ENCODE measurements at places on chromosomes 4 and X. TPM values are rescaled to one million over a fixed set of nuclear protein-coding genes. Genes with fewer than 3 reads are reported as not detected.

DNA sequence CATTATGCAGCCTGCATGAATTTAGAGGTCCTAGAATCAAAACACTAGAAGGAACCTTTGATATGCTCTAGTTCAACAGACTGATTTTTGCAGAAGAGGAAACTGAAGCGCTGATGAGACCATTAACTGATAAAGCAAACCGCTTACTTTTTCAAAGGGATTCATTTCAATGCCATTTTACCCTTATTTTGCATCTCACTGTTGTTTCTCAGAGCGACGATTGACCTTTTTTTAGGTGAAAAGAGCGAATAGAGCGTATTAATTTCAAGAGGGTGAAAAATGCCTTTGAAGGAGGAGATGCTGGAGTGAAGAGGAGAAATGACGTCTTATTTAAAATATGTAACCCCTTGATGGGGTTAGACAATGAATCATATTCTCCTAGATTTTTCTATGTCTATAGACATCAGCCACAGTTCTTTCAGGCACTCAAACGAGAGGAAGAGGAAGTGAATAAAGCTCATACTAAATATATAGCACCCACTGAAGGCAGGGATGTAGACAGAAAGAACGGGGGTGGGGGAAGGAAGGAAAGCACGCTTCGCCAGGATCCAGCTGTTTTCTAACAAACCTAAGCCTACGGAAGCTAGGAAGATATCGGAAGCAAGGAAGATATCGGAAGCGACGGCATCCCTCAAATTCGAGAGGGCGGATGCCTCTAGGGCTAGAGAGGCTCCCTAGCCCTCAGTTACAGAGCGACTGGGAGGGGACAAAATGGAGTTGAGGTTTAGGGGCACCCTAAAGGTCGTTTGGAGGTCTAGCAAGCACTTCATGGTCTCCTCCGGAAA lies 848 bp downstream of the ACSL4 start:
- no peaks in the 10 kb centered on the region for H3K4me1 ChIP-seq
- no peaks in the 10 kb centered on the region for H3K36me3 ChIP-seq
- peak overlapping the region; percentile 74 for H3K27ac ChIP-seq
- peak overlapping the region; percentile 92 for H3K4me3 ChIP-seq

DNA sequence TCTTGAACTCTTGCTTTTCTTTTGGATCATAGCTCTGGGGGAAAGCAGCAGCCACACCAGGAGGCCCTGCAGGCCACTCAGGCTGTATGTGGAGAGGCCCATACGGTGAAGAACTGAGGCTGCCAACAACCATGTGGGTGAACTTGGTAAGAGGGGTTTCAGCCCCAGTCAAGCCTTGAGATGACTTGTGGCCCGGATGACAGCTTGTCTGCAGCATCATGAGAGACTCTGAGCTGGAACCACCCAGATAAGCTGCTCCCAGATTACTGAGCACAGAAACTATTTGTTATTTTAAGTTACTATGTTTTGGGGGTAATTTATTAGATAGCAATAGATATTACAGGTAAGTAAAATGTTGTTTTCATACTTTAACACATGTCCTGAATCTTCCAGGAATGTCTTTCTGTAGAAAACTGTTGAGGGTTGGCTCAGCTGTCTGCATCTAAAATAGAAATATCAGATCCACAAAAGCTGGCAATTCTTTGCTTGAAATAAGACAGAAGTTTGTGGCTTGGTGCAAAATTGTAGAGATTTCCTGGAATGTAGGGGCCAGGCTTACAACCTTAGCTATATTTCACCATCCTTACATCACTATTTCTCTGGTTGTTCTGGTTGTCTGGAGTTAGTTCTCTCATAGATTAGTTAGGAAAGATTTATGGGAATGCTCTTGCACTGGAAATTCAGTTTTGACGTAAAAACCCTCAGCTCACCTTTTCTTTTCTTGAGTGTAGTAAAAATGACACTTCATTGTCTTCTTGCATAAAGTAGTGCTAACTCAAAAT lies 272.1 kb downstream of the RAPGEF2 start:
- no peaks in the 10 kb centered on the region for H3K4me1 ChIP-seq
- no peak for DNase-seq
- H3K27me3 ChIP-seq, result no peaks in the 10 kb centered on the region
- H3K4me3 ChIP-seq, result no peak overlapping the region

- H3K4me1 ChIP-seq, result no peaks in the 10 kb centered on the region
- no peak overlapping the region for H3K27ac ChIP-seq
- H3K36me3 ChIP-seq, result no peaks in the 10 kb centered on the region
- no peaks in the 10 kb centered on the region for H3K27me3 ChIP-seq
- no peak for DNase-seq
Measured at GRCh38 chr4:13917015-13917414, 289.5 kb upstream of the BOD1L1 start.

The RTL9 gene
- total RNA-seq, result 1.9 TPM

DNA sequence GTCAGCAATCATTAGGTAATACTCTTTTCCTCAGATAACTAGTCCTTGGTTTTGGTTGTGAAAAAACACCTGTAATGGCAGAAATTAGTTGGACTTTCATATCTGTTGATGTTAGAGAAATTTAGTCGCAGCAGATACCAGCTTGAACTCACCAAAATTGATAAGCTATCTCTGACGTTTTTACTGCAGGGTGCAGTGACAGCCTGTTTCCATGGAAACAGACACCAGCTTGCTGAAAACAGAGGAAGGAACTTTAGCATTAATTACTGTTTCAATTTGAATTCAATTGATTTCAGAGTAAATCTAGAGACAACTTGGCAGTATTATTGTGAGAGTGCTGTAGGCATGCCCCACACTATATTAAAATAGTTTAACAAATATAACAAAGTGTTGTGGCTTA lies 246.5 kb downstream of the PPP1R2C start:
- no peaks in the 10 kb centered on the region for H3K4me1 ChIP-seq
- DNase-seq, result no peak
- H3K4me3 ChIP-seq, result no peak overlapping the region
- H3K36me3 ChIP-seq, result no peaks in the 10 kb centered on the region

GRCh38 chr4:39922399-39922798 lies 55.3 kb downstream of the PDS5A start:
- no peak overlapping the region for H3K27ac ChIP-seq
- H3K36me3 ChIP-seq, result peaks cover 44% of the 10 kb centered on the region
- H3K4me1 ChIP-seq, result no peaks in the 10 kb centered on the region
- H3K4me3 ChIP-seq, result no peak overlapping the region
- DNase-seq, result no peak

DNA sequence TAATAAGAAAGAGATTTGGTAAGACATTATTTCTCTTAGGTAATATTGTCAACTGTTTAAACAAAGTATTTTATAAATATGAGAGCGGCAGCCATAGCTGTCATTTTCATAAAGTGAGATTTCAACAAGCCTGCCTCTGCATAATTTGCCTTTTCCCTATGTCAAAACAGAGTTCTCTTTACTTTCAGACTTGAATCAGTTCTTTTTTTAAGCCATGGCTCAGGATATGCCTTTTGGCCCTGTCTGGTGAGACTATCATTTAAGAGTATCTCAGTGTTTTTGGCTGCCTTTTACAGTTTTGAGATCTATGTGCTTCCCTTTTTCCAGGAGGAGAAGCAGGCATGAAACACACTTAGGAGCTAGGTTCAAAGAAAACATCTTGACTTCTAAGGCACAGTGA lies 7.5 kb upstream of the GUCY1A1 start:
- no peak for DNase-seq
- no peaks in the 10 kb centered on the region for H3K36me3 ChIP-seq
- H3K4me1 ChIP-seq, result no peaks in the 10 kb centered on the region
- no peak overlapping the region for H3K27ac ChIP-seq

The ERAS gene
- total RNA-seq, result not detected

DNA sequence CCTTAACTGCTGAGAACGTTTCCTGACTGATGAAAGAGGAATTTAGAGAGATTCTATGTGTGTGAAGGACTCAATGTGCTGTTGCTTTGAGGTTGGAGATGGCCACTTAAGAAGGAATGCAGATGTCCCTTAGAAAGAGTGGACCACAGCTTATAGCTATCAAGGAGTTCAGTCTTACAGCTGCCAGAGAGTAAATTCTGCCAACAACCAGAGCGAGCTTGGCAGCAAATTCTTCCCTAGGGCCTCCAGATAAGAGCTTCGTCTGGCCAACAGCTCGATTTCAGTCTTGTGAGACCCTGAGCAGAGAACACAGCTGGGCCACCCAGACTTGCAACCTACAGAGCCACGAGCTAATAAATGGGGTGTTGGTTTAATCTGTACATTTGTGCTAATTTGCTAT lies 21.8 kb downstream of the MID1 start:
- no peak for DNase-seq
- H3K4me1 ChIP-seq, result peaks cover 2% of the 10 kb centered on the region
- H3K27ac ChIP-seq, result no peak overlapping the region
- no peak overlapping the region for H3K4me3 ChIP-seq

GRCh38 chr4:52076731-52077130 lies 25.6 kb downstream of the SPATA18 start:
- H3K27ac ChIP-seq, result no peak overlapping the region
- no peak for DNase-seq
- H3K4me1 ChIP-seq, result no peaks in the 10 kb centered on the region
- no peak overlapping the region for H3K4me3 ChIP-seq

GRCh38 chrX:37781814-37782213 lies 2.0 kb downstream of the CYBB start:
- H3K4me3 ChIP-seq, result no peak overlapping the region
- no peak overlapping the region for H3K27ac ChIP-seq
- H3K36me3 ChIP-seq, result no peaks in the 10 kb centered on the region
- no peaks in the 10 kb centered on the region for H3K4me1 ChIP-seq
- no peaks in the 10 kb centered on the region for H3K27me3 ChIP-seq

The GPR173 gene
- total RNA-seq, result 1.3 TPM

GRCh38 chr4:2066571-2067445 lies 7.7 kb downstream of the NAT8L start:
- H3K27me3 ChIP-seq, result no peaks in the 10 kb centered on the region
- no peaks in the 10 kb centered on the region for H3K36me3 ChIP-seq
- H3K4me3 ChIP-seq, result no peak overlapping the region

The SERTM2 gene
- 0.04 TPM for total RNA-seq

DNA sequence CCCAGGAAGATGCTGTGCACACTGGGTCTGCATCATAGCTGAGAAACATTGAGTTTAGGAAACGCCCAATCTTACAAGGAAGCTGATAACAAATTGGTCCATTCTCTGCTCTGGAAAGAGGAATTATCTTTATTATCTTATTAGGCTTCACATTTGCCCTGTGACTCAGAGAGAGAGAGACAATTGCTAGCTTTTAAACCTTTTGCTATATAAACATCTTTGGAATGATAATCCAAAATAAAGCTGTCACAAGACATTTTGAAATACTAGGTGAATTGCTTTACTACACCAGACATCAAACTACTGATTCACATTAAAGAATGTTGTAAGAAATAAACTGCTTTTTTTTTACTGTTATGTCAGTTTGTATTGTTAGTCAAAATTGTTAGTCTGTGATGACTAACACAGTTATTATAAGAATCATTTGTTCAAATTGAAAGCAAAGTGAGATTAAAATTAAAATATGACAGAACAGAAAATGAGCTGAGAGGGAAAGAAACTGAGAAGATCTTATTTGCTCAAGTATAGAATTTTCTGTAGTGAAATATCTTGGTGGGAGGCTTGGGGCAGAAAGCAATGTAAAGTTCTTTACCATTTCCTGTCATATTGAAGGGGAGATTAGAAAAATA lies 765.4 kb upstream of the PCDH10 start:
- H3K27me3 ChIP-seq, result no peaks in the 10 kb centered on the region
- H3K27ac ChIP-seq, result no peak overlapping the region
- DNase-seq, result no peak
- H3K4me3 ChIP-seq, result no peak overlapping the region

DNA sequence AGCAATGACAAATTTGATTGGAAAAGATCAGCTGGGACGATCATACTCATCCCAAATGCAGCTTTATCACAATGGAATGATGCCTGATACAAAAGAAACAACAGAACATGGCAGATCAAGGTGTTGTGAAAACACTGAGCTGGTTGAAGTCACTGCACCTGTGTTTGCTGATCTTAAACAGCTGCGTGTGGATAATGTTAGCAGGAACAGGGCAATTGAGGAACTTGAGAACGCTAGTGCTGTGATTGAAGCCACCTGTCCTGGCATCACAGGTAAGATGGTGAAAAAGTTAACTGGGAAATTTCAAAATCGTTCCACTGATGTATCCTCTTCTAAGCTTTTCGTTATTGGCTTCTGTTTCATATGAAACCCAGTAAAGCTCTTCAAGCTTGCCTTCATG lies 27.4 kb upstream of the SOD3 start:
- H3K36me3 ChIP-seq, result no peaks in the 10 kb centered on the region
- H3K27ac ChIP-seq, result no peak overlapping the region
- DNase-seq, result no peak
- no peak overlapping the region for H3K4me3 ChIP-seq

The PPP1R2C gene
- not detected for total RNA-seq

The GUCY1B1 gene
- 3.2 TPM for total RNA-seq

DNA sequence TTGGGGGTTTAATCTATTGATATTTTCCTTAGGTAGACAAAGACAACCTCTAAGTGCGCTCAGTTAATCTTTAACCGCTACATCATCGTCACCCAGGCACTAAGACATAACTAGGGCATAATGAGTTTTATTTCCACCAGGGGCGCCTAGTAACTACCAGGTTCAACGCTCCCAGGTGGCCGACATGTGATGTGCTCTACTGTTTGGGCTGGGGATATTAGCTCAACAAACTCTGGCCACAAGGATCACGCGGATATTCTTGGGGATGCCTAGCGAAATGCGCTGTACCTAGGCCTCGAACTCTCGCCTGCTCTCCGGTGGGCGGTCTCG lies 915 bp upstream of the RAB33B start:
- no peaks in the 10 kb centered on the region for H3K36me3 ChIP-seq
- peaks cover 11% of the 10 kb centered on the region for H3K4me1 ChIP-seq
- H3K4me3 ChIP-seq, result peak overlapping the region; percentile 72

The GABRQ gene
- total RNA-seq, result 0.30 TPM

The PABPC5 gene
- 10.6 TPM for total RNA-seq

The GLOD5 gene
- not detected for total RNA-seq

The PRKX gene
- 57.4 TPM for total RNA-seq

- H3K36me3 ChIP-seq, result no peaks in the 10 kb centered on the region
- no peaks in the 10 kb centered on the region for H3K4me1 ChIP-seq
- H3K4me3 ChIP-seq, result no peak overlapping the region
- H3K27me3 ChIP-seq, result no peaks in the 10 kb centered on the region
- no peak for DNase-seq
- H3K27ac ChIP-seq, result no peak overlapping the region
Measured at GRCh38 chrX:49627086-49627777, 28.4 kb downstream of the GAGE1 start.

The CCNI gene
- total RNA-seq, result 371 TPM
